ENCODE measurements at places on chromosomes 11 and 22. TPM values are rescaled to one million over a fixed set of nuclear protein-coding genes. Genes with fewer than 3 reads are reported as not detected.
A peak's percentile ranks its signal among the peaks of the same experiment; 100 is the strongest.

DNA sequence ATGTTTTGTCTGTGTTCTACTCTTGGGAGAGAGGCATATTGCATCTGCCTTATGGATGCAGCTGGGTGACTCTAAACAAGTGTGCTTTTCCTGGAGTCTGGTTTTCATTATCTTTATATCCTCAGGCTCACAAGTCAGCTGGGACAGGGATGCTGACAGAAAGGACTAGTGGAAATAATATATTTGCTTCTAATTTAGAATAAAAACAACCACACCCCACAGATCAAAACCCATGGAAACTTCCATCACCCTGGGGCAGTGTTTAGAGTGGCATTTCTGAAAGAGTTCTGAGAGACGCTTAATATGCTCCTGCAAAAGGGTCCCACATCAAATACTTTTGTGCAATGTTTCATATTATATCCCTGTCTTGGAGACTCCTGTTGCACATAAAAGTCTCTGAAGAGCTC is 20.8 kb downstream of the KCNE3 start:
- DNase-seq = no peak

GRCh38 chr22:50665738-50666137 is 6.9 kb upstream of the SHANK3 start:
- DNase-seq = no peak

GRCh38 chr22:45916515-45916914 is 60.4 kb downstream of the WNT7B start:
- no peak for DNase-seq

GRCh38 chr22:29478326-29479276 is 1.4 kb upstream of the NEFH start:
- DNase-seq = no peak

DNA sequence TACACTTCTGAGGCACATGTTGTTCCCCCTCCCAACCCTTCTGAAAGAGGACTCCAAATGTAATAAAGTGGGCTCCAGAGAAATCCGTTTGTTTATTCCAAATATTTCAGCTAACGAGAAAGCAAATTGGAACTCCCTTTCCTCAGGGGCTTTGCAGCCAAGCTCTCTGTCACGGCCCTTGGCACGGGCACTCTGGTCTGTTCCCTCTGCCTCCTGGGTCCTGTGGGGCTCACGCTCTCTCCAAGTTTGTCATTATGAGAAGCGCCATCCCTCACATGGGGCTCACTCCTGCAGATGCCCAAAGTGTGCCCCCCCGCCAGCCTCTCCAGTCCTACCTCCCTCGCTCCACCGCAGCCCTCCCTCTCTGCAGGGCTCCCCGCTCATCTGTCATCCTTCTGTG is 125.4 kb upstream of the POU2AF2 start:
- no peak for DNase-seq

DNA sequence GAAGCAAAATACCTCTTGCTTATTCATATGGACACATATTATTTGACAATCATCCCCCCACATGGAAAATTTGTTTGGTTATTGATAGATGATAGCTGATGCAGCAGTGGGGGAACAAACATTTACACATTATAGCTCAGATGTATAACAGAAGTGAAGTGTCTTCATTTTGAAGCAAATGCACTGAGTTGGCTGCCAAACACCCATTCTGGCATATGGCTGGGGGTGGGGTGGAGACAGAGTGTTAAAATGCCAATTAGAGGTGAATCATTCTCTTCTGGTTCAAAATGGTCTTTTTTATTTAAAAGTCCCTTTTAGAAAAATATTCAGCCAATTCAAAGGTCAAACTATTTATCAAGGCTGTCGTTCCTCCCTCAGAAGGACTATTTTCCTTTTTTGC is 157.3 kb upstream of the TRPC6 start:
- no peak for DNase-seq

DNA sequence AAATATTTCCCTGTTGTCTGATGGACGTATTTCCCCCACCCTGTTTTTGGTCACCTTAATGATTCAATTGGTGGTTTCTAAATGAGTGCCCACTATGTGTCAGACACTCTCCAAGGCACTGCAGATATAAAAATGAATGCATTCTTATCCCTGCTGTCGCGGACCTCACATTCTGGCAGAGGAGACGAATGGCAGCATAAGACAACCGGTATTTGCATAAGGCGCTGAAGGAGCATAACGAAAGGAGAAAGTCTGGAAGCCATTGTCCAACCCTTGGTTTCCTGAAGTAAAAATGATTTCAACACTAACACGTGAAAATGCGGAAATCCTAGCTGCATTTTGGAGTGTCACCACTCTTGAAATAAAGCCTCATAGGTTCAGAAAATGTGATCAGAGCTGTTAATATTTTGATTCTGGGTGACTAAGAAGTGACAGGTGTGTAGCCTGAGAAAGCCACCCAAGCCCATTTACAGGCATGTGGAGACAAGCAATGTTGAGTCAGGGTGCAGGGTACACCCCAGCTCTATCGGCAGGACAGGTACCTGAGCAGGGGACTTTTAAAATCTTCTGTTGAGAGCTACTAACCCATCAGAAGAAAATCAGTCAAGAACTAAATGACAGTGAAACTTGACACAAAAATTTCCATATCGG is 10.1 kb upstream of the GAB2 start:
- no peak for DNase-seq

DNA sequence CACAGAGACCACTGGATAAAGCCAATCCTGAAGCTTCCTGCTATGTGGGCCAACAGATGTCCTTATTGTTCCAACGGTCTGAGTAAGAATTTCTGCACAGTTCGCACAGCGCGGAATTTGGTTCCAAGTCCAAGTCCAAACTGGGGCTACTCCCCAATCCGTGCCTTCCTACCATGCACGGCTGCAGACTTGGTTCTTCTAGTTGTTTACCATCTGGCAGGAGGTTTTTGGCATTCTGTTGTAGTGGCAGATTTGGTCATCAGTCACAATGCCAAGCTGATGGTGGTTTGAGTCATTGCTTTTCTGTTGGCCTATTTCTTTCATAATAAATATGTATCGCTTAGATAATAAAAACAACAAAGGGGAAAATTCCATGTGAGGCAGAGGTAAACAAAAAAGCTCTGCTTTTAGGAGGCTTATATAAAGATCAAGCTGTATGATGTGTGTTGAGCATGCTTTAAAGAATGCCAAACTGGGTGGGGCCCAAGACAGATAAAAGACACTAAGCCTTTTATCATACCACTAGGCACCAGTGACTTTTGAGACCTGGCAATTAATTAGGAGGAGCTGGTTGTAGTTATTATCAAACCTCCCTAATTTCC is 52.5 kb upstream of the SYN3 start:
- no peak for DNase-seq

GRCh38 chr11:18770479-18771125 is 21.0 kb downstream of the PTPN5 start:
- DNase-seq = no peak

- DNase-seq = no peak
Observed at GRCh38 chr11:85359859-85360258, 267.3 kb downstream of the DLG2 start.

DNA sequence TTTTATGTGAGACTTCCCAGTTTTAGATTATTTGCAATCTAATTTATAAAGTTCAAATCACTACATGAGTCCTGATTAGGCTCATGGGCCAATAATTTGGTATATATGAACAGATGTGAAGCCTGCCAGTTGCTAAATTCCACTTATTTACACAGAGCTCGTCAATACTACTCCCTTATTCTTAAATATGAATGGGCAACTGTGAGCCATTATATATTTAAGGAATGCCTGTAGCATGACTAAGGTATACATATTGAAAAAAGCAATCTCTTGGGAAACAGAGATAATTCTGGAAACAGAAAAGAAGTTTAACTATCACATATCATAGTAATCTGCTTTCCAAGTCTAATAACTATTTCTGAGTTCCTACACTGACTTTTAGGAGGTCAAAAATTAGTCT is 27.0 kb downstream of the RBMXL2 start:
- DNase-seq = no peak

DNA sequence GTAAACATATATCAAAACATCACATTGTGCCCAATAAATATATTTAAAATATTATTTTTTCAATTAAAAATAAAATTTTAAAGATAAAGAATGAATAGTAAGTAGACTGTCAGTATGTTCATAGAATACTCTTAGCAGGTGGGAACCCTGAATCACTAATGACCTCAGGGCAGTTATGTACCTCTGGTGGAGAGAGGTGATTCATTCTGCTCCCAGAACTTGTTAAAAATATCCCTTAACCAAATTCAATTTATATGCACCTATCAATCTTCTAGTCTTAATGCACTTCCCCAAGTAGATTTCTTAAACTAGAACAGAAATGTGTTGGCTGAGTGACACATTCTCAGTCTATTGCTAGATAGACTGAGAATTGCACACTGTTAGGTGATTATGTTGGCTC is 183.9 kb upstream of the SYN3 start:
- DNase-seq = no peak

DNA sequence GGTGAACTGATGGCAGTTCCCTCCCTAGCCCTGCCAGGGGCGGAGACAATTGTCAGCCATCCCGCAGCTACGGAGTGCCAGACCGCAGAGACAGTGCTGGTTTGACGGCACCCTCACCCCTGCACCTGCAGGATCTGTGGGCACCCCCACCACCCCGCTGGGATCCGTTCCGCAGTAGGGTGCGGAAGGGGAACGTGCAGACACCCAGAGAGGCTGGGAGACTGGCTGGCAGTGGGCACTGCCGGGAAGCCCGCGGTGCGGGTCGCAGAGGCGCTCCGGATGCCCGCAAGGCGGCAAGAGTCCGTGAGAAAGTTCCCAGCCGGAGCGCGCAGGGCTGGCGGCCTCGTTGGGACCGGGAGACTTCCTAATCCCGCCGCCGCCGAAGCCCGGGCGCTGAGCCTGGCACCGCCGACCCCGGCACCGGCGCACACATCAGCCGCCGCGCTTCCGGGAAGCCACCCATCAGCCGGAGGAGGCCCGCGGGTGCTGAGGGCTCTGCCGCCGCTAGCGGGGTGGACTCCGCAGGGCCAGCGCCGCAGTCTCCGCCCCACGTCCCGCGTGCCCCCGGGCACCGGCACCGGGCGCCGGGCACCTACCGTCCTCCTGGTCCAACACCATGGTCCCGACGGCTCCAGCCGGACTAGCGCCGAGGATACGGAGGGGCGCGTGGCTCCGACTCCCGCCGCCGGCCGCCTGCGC is 4.3 kb upstream of the LMO1 start:
- DNase-seq = peak; percentile 44

DNA sequence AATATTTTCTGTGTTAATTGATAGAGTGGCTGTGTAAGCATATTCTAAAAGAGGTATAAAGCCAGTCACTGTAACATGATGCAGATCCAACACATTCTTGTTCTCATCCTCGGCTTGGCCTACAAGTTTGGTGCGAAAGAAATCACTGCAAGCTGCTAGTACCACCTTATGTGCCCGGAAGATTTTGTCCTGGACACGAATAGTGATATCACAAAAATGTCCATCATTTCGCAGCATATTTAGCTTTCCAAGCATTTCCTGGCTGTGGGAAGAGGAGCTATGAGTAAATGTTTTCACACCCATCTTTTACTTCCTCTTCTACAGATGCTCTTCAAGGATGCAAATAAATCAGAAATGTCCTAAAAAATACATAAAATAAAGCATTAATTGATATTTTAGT is 53.1 kb downstream of the ZBTB44 start:
- no peak for DNase-seq

DNA sequence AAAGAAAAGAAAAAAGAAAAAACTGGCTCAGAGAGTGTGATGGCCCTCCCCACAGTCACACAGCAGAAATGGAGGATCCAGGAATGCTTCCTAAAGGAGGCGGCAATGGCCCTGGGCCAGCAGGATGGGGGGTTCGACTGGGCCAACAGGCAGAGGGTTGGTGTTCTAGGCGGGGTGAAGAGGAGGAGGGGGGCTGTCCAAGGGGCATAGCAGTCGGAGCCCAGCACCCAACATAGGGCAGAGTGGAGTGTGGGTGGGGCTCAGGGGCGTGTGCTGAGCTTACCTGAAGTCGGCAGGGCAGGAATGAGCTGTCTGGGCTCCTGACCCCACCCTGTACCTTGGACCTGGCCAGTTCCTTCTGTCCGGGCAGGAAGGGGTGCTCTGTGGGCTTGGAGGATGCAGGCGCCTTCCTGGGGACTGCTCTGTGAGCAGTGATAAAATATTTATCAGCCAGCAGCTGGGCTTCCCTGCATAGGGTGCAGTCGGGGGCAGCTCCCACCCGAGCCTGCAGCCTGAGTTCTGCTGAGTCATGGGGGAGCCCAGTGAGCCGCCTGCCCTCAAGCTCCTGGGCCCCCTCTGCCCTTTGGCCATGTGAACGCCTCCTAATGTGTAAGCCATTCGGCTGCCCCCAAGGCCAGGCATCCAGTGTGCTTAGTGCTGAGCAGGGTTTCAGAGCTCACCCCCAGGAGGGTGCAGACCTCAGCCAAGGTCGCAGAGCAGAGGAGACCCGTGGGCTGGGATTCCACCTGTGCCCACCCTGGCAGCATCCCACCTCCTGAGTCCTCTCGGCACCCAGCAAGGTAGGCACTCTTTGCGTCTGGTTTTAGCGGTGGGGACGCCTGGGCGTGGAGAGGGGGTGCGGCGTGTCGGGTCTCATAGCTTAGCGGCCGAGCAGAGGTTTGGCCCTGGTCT is 25.3 kb upstream of the PRR5 start:
- DNase-seq = no peak

- DNase-seq = no peak
Observed at GRCh38 chr11:12534549-12534948, 139.7 kb upstream of the TEAD1 start.

- no peak for DNase-seq
Observed at GRCh38 chr11:92383430-92383829, 158.8 kb downstream of the FAT3 start.

DNA sequence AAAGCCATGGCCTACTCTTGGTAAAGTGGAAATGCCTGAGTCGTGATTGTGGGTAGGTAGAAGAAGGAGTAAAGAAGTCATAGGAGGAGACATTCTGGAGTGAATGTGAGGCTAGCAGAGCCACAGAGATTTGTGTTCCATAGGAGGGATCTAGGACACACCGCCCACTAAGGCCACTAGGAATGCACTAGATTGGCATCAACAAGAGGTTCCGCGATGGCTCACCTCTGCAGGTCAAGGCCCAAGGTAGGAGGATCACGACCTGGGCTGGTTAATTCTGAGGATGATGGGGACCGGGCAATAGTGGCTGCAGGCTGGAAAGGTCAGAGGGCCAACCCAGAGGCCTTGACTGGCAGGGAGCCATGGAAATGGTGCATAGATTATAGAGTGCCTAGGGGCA is 48.8 kb upstream of the OPCML start:
- no peak for DNase-seq

DNA sequence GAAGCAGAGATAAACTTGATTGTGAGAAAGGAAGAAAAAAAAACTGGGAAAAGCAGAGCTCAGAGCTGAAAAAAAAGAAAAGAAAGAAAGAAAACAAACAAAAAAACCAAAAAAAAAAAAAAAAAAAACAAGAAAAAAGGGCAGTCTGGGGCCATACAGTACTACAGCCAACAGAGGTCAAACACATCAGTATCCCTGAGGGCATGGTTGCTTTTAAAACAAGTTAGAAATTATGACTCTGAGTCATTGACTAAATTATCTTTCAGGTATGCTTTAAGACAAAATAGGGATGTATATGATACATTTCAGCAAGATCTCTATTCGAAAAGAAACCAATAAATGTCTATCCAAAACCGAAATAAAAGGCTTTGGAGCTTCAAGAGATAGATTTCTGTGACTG is 37.1 kb upstream of the TLCD5 start:
- DNase-seq = no peak

The SPA17 gene
- total RNA-seq = 5.7 TPM

The MIOX gene
- total RNA-seq = not detected

The RHOD gene
- total RNA-seq = 0.82 TPM

The MPZL2 gene
- 1.6 TPM for total RNA-seq

The TSPAN18 gene
- total RNA-seq = 13.9 TPM

The NOX4 gene
- total RNA-seq = 11.8 TPM

The TANGO2 gene
- total RNA-seq = 8.2 TPM

The INSC gene
- total RNA-seq = 0.41 TPM

The SYT13 gene
- total RNA-seq = 191 TPM
